ENCODE measurements at places on chromosomes 16 and 17. TPM values are rescaled to one million over a fixed set of nuclear protein-coding genes. Genes with fewer than 3 reads are reported as not detected.
A peak's percentile ranks its signal among the peaks of the same experiment; 100 is the strongest.

GRCh38 chr16:23434380-23434779 lies 18.6 kb downstream of the COG7 start:
- no peak overlapping the region for H3K27ac ChIP-seq
- H3K27me3 ChIP-seq: no peaks in the 10 kb centered on the region
- H3K4me1 ChIP-seq: no peaks in the 10 kb centered on the region

Gene PIPOX
- not detected for total RNA-seq

Gene CMTM4
- 27.2 TPM for total RNA-seq

DNA sequence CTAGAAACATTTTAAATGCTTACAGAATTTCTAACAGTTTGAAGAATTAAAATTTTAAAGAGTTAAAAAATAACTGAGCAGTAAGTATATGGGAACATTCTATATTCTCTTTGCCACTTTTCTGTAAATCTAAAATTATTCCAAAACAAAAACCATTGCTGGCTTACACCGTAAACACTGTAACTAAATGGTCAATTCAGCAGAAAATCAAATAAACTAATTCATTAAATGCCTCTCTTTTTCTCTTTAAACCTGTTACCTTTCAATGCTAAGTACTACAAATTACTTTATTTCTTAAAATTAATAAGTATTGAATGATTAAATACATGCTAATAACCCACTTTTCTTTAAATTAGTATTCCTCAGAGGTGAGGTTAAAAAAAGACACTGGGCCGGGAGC lies 14.0 kb downstream of the TERB1 start:
- H3K27ac ChIP-seq: no peak overlapping the region
- no peaks in the 10 kb centered on the region for H3K27me3 ChIP-seq
- DNase-seq: no peak
- no peaks in the 10 kb centered on the region for H3K4me1 ChIP-seq
- H3K36me3 ChIP-seq: no peaks in the 10 kb centered on the region
- H3K4me3 ChIP-seq: no peak overlapping the region

GRCh38 chr16:55102531-55102930 lies 171.9 kb downstream of the IRX5 start:
- H3K27ac ChIP-seq: no peak overlapping the region
- H3K36me3 ChIP-seq: no peaks in the 10 kb centered on the region

GRCh38 chr17:66054242-66054641 lies 137.7 kb downstream of the CEP112 start:
- H3K27ac ChIP-seq: no peak overlapping the region
- no peak overlapping the region for H3K4me3 ChIP-seq

Gene SLC16A6
- total RNA-seq: 1.6 TPM

- no peak overlapping the region for H3K27ac ChIP-seq
- no peak for DNase-seq
- peaks cover 11% of the 10 kb centered on the region for H3K36me3 ChIP-seq
- peaks cover 15% of the 10 kb centered on the region for H3K4me1 ChIP-seq
Observed at GRCh38 chr17:15464231-15464985, 3.0 kb downstream of the CDRT4 start.

DNA sequence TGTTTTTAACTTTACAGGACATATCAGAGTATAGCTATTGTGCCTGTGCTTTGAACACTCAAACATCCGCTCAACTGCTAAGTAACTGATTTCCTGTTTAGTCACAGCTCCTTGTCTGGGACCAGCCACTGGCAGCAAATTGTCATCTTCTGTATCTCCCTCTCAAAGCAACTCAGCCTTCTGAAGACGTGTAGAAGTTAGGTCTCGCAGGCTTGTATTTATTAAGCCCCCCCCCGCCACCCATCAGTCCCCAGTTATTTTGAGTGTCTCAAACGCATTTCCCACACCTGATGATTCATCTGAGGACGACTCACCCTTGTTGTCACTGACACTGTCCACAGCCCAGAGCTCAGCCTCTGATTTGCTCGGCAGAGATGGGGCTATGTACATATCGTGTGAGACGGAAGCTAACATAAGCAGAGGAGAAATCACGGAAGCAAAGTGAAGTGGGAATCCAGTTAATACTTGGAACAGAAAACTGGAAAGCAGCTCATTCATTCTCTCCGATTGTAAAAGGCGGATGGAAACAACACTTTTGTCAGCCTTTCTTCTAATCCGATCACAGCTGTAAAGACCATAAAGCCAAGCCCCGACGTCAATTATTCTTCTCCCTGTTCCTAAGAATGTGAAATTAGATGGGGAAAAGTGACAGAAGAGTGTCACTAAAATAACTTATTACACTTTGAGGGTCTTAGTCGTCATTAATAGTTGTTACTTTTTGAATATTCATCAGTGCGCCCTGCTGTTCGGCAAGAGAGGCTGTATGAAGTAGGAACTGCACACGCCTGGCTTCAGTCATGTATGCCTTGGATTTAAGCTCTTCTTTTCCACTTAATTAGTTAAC lies 64.2 kb downstream of the PITPNC1 start:
- DNase-seq: peak; percentile 69
- H3K27ac ChIP-seq: peak overlapping the region; percentile 65
- no peaks in the 10 kb centered on the region for H3K27me3 ChIP-seq
- H3K36me3 ChIP-seq: no peaks in the 10 kb centered on the region
- H3K4me1 ChIP-seq: peaks cover 15% of the 10 kb centered on the region

Gene CCDC154
- total RNA-seq: 0.28 TPM

Gene KCNJ2
- total RNA-seq: 0.19 TPM

Gene ABCA9
- total RNA-seq: 7.8 TPM

DNA sequence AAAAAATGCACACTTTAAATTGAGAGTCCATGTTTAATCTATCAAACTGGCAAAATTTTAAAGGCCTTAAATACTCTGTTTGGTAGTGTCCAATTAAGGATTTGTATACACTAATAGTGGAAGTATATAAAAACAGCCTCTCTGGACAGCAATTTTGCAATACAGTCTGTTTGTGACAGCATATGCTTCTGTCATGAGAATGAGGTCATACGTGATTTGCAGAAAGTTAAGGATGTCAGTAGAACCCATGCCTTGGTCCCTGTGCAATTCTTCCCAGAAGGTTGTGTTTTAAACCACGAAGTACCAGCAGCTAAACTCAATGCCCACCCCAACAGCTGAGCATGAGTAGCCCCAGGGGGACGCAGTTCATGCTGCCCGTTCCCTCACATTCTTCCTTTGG lies 78.4 kb downstream of the AIPL1 start:
- H3K4me1 ChIP-seq: no peaks in the 10 kb centered on the region
- H3K4me3 ChIP-seq: no peak overlapping the region
- no peak overlapping the region for H3K27ac ChIP-seq
- peaks cover 57% of the 10 kb centered on the region for H3K27me3 ChIP-seq

Gene KRT26
- total RNA-seq: not detected

DNA sequence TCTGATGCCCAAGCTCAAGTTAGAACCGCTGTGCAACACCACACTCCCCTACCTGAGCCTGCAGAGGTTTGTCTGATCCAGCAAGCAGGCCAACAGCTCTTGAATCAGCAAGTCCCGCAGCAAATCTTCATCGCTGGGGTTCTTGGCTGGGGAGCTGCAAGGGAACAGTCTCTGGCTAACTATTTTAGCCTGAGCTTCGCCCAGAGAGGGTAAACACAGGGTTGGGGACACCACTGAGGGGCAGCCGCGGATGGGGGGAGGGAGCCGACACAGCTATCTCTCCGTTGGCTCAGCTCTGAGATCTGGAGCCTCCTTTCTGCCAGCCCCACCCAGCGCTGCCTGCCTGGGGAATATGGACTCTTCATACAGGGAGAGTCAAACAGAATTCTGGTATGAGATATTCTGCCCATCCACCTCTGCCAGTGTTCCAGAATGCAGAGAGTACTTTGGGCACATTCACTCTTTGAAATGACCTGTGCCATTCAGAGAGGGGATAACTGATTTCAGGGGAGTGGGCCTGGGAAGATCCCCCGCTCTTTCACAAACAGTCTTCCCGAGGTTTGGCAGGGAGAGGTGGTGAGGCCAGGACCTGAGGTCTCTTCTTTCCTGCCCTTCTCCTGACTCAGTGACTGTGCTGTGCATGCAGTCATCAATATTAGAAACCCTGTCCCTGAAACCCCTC lies 7.4 kb downstream of the GIP start:
- no peak overlapping the region for H3K4me3 ChIP-seq
- H3K27me3 ChIP-seq: no peaks in the 10 kb centered on the region
- H3K27ac ChIP-seq: no peak overlapping the region
- no peaks in the 10 kb centered on the region for H3K36me3 ChIP-seq
- H3K4me1 ChIP-seq: peaks cover 7% of the 10 kb centered on the region
